ENCODE measurements at places on chromosomes 16 and 17.

GRCh38 chr16:79658301-79659033 lies 57.9 kb upstream of the MAF start:
- no peak for DNase-seq

DNA sequence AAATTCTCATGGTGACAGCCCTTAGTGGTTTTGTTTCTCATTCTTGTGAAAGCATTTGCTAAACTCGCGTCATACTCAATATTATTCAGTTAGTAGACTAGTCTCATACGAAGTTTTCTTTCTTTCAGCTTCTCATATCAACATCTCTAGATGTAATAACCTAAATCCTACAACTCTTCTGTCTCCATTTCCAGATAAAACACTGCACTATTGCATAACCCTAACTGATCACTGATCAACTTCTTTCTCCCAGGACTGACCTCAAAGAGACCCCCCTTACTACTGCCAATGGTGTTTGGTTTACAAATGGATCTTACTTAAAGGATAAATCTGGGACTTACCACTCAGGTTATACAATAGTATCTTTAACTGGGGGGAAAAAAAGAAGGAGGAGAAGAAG lies 36.3 kb upstream of the TEKT1 start:
- no peak for DNase-seq

- DNase-seq = no peak
Observed at GRCh38 chr17:69916761-69917160, 158.3 kb upstream of the KCNJ16 start.

DNA sequence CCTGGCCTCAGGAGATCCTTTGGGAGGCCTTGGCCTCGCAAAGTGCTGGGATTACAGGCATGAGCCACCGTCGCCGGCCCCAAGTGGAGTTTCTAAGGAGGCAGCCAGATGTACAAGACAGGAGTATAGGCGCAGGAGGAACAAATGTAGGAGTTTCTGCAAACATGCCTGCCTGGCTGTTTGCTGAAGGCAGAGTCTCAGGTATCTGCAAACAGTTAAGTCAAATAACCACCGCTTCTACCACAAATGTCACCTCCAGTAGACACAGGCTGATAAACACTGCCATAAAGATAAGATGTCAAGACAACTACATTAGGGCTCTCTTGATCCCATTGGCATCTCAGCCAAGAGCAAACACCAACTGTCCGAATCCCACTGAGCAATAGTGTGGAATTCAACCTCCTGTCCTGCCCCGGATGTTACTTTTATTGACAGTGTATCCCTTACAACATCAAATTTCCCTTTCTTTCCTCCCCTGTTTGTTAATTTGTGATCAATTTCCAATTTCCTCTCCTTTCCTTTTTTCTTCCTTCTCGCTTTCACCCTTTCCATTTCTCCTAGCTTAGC lies 5.6 kb upstream of the COG1 start:
- no peak for DNase-seq

- no peak for DNase-seq
Observed at GRCh38 chr16:63613701-63614100, 1508.2 kb downstream of the CDH11 start.

DNA sequence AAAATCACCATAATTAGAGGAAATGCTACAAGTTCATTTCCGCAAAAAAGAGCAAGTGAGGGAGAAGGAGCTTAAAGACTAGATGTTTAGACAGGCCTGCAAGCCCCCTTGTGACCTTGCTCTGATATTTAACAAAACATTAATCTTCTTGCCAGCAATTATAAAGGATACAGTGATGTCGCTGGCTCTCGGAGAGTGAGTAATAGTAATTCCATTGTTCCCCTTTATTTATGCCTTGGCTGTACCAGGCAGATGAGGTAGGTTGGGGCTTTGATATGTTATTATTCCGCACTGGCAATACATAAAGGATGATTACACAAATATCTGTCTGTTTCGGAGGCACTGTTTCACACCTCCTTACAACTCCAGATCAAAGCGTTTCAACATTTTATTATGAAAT lies 204.8 kb upstream of the SALL1 start:
- no peak for DNase-seq

- no peak for DNase-seq
Observed at GRCh38 chr17:35684055-35684802, 47.2 kb upstream of the RASL10B start.

DNA sequence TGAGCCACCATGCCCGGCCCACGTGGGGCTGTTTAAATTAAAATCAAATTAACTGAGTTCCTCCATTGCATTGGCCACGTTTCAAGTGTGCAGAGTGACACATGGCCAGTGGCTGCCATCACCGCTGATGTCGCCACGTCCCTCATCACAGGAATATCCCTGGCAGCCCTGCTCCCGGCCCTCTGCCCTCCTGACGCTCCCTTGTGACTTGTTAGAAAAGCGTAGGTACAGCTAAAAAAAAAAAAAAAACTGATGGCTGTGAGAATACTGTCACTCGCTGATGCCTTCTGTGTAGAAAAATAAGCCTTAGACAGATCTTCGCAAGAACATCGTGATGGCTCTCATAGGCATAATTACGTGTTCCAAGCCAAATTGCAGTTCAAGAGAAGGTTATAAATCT lies 21.7 kb downstream of the CARHSP1 start:
- DNase-seq = no peak

DNA sequence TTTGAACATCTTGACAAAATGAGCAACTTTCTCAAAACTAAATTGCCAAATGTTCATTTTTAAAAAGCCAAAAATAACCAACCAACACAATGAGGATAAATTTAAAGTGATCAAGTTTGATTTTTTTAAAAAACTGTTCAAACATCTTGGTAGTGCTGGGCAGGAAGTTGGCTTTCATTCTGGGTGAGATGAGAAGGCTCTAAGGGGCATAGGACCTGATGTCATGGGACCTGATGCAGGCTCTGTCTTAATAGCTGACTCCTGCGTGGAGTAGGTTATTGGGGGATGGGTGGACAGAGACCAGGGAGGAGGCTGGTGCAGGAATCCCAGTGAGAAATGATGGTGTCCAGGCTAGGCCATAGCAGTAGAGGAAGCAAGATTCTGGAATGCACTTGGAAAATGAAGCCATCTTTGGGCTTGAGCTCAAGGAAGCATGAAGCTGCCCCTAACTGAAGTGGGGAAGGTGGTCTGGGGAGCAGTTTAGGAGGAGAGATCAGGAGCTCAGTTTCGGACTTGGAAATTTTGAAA lies 20.4 kb downstream of the NLRC5 start:
- no peak for DNase-seq

- no peak for DNase-seq
Observed at GRCh38 chr17:63335831-63336230, 110.3 kb downstream of the CYB561 start.

DNA sequence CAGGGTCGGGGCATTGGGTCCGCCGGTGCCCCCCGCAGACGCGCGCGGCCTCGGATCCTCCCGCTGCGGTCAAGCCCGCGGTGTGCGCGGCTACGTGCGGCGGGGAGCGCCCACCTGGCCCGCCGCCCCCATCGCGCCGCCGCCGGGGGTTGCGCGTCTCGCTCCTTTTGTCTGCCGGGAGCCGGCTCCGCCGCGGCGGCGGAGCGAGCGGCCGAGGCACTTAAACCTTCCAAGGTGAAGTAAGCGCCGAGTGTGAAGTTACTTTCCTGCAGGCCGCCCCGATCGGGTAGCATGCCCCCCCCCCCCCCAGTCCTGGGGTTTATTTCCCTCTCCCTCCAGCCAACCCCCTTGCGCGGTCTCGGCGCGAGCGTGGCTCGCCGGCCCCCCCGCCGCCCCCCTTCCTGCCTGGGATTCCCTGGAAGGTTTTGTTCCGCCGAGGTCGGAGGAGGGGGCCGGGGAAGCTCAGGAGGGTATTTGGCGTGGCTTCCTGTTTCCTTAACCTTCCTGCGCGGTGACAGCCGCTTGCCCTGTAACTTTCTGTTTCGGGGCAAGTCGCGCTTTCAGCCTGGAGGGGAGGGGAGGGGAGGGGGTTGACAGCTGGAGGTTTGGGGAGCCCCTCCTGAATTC lies 56.6 kb upstream of the GSE1 start:
- no peak for DNase-seq

- DNase-seq = peak; percentile 82
Observed at GRCh38 chr16:3129137-3130131, 5.4 kb upstream of the ZNF213 start.

GRCh38 chr16:88799569-88800276 lies 3.9 kb upstream of the CDT1 start:
- DNase-seq = no peak

- no peak for DNase-seq
Observed at GRCh38 chr16:57532266-57532625, 4.1 kb downstream of the CCDC102A start.

GRCh38 chr17:66715745-66716156 lies 119.2 kb upstream of the CACNG5 start:
- peak; percentile 60 for DNase-seq

GRCh38 chr16:11871193-11871592 lies 19.9 kb upstream of the RSL1D1 start:
- no peak for DNase-seq

DNA sequence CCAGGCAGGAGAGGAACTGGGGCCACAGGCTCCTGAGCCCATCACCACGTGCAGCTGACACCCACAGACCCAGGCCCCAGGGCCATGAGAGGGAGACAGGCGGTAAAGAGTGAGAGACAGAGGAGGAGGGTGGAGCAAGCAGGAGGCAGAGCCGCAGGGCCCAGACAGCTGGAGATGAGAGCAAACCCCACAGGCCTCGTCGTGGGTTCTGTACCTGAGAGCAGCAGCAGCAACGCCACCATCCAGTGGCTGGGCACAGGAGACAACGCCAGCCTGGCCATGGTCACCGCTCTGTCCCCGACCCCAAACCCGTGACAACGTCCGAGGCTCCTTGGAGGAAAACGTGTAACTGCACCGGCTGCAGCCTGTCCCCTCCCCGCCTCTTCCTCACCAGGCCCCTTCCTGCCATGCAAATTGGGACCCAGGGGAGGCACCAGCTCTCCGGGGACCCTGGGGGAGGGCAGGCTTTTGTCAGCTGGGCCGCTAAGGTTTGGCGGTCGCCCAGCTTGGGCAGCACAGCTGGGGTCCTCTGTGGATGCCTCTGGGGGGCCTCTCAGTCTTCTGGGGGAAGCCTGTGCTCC lies at the start of gene CD79B:
Gene CD79B (minus strand): TSS at position 351 of the 581 bp plus-strand sequence. CDS start 70 bp downstream, at position 281.
- no peak for DNase-seq

GRCh38 chr17:41418116-41418860 lies 6.1 kb downstream of the KRT37 start:
- no peak for DNase-seq

- DNase-seq = no peak
Observed at GRCh38 chr16:88593489-88593888, 23.3 kb downstream of the ZC3H18 start.

GRCh38 chr17:28092088-28092487 lies 49.6 kb downstream of the NLK start:
- no peak for DNase-seq

- no peak for DNase-seq
Observed at GRCh38 chr17:55641676-55642081, 81.0 kb downstream of the TMEM100 start.

DNA sequence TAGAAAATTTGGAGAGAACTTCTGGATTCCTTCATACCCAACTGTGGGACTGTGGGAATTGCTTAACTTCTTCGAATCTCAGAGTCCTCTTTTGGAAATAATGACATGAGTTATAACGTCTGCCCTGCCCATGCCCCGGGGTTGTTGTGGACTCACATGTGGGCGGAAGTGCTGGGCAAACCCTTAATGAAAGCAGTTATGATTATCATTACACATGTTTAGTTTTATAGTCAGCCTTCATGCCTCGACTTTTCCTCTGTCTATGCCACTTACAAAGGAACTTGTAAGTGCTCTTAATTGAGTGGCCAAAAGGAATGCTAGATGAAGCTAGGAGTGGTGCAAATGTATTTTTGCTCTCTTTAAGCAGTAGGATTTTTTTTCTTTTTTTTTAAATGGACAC lies 3.9 kb downstream of the KRT27 start:
- DNase-seq = no peak

DNA sequence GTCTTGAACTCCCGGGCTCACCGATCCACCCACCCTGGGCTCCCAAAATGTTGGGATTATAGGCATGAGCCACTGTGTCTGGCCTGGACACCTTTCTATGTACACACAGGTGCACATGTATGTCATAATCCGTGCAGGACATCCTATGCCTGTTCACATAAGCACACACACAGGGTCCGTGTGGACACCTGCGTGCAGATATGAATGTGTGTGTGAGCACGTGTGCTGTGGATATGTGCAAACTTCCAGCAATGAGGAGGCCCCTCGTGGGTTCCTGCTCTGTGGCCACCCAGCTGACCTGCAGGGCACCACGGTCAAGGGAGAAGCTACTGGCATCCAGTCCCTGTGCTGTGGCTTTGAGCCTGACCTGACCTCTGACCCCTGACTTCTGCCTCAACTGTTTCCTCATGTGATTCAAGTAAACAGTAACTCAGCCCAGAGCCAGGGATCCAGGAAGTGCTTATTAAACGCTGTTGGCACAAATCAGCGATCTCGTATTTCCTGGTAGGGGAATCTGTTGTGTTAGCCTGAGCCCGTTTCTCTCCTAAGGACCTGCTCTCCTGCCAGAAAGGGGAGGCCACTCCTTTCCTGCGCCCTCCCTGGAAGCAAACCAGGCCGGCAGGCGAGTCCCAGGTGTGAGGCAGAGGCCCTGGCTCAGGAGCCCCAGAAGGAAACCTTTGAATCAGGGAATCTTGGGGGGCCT lies 6.5 kb downstream of the CPNE7 start:
- no peak for DNase-seq

DNA sequence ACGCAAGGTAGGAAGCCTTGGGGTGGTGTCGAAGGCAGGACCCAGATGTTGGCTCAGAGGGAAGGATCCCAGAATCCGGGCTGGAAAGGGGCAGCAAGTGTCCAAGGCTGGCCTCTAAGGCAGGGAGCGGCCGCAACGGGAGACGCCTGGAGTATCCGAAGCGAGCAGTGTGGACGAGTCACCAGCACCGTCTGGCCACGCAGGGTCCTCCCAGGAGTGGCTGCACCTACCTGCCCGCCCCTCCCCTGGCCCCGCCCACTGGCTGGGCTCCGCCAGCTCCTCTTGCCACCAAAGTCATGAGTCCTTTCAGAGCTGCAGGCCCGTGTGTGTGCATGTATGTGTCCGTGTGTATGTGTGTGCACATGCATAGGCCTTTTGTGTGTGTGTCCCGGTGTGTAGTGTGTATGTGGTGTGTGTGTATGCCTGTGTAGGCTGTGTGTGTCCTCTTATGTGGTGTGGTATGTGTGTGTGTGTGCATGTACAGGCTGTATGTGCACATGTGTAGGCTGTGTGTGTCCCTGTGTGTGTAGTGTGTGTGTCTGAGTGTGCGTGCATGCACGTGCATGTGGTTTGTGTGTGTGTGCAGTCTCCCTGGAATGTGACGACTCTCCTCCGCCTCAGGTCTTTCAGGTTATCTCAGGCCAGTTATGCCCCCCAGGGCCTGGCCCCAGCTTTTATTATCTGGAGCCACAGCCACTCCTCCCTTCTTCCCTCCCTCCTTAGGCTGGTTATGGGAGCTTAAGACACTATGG lies at the start of gene PRSS8:
Gene PRSS8 (minus strand): TSS at position 193 of the 752 bp plus-strand sequence. CDS start 229 bp downstream, outside the sequence.
- peak; percentile 2 for DNase-seq

GRCh38 chr17:31594416-31594815 lies 202.9 kb downstream of the RAB11FIP4 start:
- DNase-seq = no peak

GRCh38 chr17:82402865-82403264 lies 15.3 kb upstream of the HEXD start:
- DNase-seq = no peak

GRCh38 chr17:19360772-19361171 lies 1.8 kb downstream of the B9D1 start:
- DNase-seq = no peak

GRCh38 chr16:2058872-2059271 lies 11.1 kb downstream of the TSC2 start:
- DNase-seq = no peak

Measured in NCI-H1105 (cell line).